ENCODE measurements at places on chromosomes 4 and X.

DNA sequence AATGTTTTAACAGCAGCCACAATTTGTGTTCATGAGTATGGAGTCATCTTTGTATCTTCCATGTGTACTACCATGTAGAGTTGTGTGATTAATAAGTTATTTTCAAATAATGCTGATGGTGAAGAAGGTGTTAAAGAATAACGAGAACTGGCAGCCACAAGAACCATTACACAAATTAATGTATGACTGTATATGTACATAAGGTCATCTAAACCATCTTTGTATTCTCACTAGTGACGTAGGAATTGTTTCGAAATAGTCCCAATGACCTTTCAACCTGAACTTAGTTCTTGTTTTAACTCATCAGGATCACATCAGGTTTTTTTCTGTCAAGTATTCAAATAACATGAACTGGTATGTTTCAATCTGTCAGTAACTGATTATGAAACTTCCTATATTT lies 48.3 kb upstream of the NOCT start:
- no peak for DNase-seq

- no peak for DNase-seq
These were observed 40.9 kb downstream of the TSPAN5 start for GRCh38 chr4:98617358-98618047.

DNA sequence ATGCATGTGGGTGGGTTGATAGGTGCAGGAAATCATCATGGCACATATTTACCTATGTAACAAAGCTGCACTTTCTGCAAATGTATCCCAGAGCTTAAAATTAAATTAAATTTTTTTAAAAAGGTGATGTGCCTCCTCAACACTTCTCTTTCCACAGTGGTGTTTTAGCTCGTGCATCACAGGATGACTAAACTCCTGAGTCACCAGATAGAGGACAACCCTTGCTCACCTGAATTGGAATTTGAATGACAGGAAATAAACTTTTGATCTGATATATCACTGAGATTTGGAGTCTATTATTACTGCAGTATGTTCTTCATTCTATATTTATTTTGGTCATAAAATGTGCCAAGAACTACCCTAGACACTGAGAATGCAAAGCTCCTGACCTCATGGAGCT lies 185.3 kb downstream of the MAPK10 start:
- no peak for DNase-seq

GRCh38 chr4:152109531-152110509 lies 349.0 kb upstream of the GATB start:
- no peak for DNase-seq

GRCh38 chr4:148827781-148828180 lies 385.6 kb upstream of the NR3C2 start:
- DNase-seq: no peak

- no peak for DNase-seq
These were observed 180.5 kb downstream of the GLUD2 start for GRCh38 chrX:121227888-121228287.

DNA sequence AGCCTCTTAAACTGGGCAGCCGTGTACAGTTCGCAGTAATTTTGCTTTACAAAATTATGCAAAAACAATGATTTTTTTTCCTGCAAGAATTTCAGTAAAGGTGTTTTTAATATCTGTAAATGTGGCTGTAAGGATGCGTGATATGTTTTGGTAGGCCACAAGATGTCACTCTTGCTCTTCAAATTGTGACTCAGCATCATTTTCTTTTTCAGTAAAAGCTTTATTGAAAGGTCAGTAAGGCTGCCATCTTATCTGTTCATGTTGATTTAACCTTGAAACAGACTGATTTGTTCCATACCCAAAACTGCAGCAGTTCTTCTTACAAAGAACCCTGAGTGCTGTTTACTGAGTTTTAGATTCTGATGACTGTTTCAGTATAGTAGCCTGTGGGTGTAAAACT lies 39.9 kb downstream of the TXLNG start:
- DNase-seq: peak; percentile 70
